ENCODE measurements at places on chromosomes 2 and 18.

GRCh38 chr2:109110170-109110569 is 18.8 kb upstream of the SH3RF3 start:
- DNase-seq: no peak

DNA sequence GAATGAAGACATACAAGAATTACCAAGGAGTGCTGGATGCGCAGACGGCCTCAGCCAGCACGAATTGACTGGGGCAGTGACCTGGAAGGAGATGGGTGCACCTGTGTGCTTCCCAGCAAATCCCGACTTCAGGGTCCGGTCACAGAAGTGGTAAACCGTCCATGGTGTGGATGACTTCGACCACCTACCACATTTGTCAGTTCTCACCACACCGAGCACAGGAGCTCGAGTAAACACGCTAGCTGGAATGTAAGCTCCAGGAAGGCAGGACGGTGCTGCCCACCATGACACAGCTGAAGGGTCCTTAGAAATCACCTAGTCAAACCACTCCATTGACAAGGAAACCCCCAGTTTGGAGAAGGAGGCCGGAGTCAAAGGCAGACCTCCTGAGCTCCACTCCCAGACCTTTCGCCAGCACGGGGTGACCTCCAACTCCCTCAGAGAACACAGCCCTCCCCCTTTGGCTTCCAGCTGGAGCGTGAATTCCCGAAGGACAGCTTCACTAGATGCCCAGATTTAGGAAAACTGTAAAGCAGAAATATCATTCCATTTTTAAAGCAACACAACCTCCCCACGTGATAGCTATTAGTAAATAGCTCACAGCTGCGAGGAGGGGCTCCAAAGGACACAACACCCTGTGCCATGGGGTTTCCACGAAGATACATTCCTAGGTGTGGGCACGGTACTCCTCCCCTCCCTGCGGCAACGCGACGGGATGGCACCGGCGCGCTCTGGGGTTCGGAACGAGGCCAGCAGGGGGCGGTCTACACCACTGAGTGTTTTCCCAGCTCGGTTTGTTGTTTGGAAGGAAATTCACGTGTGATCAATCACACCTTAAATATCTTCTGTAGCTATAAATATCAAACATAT is 34.1 kb upstream of the GNAL start:
- no peak for DNase-seq

DNA sequence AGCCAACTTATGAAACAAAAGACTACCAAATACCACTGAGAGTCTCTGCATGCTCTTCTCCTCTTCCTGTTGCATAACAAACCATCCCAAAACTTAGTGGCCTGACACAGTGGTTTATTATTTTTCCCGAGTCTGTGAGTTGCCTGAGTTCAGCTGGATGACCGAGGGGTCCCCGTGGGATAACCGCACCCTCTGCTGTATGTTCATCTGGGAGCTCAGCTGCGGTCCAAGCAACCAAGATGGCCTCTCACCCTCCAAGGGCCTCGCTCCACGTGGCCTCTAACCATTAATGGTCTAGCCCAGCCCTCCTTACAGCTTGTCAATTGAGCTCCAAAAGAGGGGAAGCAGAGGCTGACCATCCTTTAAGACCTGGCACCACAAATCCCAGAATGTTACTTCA is 17.1 kb downstream of the ITM2C start:
- DNase-seq: no peak

GRCh38 chr2:75632813-75633212 is 13.8 kb upstream of the MRPL19 start:
- no peak for DNase-seq

GRCh38 chr18:40489301-40489700 is 1465.7 kb upstream of the PIK3C3 start:
- DNase-seq: no peak

DNA sequence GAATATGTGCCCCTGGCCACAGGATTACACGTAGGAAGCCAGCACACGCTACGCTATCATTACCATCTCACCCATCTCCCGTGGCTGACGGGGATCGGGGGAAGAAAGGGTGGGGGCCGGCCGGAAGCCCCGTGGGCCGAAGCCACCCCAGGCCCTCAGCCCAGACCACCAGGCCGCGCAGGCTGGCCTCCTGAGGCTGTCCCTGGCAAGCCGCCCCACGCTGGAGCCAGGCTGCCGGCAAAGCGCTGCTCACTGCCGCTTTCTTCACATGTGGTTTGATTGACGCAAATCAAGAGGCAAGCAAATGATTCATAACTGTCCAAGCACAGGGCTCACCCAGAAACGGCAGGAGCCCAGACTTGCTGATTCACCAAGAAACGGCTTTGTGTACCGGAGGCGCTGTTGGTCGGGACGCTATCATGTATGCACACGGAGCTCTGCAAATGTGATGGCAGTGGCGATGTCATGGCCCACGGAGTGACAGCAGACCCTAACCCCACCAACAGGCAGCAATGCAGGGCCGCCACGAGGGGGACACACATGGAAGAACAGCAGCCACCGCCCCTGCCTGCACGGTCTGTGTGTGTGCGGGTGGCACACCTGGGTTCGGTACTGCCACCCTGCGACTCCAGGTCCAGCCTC is 125.7 kb downstream of the HDAC4 start:
- DNase-seq: no peak
